ENCODE measurements at places on chromosomes 4 and X.

DNA sequence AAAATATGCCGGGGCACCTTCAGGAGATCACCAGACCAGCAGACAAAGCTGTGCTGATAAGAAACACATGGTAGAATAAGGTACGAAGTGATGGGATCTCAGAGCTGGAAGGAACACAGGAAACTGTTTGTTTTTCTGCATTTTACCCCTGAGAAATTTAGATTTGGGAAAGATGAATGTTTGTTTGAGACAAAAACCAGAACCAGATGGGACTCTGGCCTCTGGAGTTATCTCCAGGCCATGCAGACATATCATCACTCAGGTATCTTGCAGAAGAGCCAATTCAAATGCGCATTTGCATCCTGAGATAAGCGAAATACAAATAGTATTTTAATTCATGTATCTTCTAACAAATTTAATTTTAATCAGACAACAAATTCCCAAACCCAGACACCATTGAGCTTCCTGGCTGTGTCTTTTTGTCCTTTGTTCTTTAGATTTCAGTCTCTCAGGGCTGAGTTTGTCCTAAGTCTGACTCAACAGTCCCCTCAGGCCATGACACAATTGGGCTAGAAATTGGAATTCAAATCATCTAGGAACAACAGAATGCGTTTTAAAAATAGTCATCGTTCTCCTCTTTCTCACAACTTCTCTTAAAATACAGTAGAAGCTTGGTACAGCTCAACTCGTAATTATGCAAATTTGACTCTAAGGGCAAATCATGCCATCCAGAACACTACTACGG lies 159.0 kb downstream of the PACRGL start:
- DNase-seq = no peak

- no peak for DNase-seq
Measured at GRCh38 chr4:33924239-33924638, 2320.1 kb downstream of the ARAP2 start.

GRCh38 chrX:54695231-54695630 lies 102.8 kb downstream of the ITIH6 start:
- DNase-seq = no peak

DNA sequence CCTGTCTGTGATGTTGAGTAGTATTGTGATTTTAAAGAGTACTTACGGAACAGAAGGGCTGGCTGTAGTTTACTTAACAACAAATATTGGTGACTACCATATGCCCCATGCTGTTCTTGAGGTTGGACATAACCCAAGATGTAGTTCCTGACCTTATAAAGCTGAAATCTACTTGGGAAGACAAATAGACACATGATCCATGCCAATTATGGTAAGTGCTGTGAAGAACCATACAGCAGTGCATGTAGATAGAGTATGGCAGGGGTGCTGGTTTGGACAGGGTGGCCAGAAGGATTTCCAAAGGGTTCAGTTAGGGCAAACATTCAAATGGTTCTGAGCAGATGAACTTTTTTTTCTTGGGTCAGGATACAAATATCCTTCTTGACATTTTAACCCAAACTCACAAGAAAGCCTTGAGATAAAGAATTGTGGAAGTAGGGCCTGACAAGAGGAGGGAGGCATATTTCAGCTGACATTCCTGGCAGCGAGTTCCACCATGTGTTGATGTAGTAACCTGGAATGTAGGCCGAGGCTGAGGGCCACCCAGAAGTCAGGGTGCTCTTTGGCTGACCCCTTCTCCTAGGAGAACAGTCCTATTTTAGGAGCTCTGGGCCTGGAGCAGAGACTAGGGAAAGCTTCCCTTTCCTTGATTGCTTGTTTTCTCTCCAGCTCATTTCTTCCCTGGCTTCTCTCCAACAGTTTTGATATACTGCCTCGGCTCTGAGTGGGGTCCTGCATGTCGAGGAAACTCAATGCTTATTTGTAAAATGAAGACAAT lies 74.2 kb downstream of the FREM3 start:
- DNase-seq = no peak

DNA sequence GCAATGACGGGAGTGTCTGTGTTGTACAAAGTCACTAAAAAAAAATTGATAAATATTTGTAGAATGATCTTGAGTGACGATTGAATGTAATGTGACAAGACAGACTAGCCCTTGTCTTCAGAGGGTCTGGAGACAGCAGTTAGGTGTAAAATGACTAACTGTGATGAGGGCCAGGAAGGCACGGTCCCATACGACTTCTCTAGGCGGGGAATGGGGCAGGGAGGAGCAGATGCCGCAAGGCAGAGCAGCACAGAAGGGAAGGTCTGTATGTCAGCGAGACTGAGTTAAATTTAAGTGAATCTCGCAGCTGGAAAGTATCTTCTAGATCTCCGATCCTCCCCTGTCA lies 405 bp downstream of the CENPE start:
- DNase-seq = no peak

DNA sequence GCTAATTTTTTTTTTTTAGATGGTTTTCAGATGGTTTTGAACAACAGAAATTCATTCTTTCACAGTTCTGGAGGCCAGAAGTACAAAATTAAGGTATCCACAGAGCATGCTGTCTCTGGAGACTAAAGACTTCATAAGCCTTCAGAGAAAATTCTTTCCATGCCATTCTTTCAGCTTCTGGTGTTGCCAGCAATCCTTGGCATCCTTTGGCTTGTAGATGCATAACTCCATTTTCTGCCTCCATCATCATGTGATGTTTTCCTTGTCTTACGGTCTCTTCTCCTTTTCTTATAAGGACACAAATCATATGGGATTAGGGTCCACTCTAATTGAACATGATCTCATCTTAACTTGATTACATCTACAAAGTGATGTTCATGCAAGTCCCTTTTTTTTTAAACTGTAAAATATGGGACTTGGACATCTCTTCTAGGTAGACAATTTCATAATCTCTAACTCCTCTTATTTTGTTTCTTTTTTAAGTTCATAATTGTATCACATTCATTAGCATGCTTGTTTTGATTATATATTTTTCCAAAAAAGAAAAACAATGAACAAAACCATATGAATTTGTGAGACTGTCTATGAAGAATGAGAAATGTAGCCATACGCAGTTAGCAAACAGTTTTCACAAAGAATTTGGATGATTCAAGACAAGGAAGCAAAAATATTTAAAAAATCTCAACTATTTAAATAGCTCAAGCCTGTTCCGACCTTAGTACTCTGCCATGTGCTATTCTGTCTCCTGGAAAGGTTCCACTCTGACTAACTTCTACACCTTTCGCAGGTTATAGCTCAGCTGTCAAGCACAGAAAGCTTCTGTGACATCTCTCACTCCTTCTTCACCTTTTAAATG lies 53.1 kb upstream of the GIMD1 start:
- DNase-seq = no peak

DNA sequence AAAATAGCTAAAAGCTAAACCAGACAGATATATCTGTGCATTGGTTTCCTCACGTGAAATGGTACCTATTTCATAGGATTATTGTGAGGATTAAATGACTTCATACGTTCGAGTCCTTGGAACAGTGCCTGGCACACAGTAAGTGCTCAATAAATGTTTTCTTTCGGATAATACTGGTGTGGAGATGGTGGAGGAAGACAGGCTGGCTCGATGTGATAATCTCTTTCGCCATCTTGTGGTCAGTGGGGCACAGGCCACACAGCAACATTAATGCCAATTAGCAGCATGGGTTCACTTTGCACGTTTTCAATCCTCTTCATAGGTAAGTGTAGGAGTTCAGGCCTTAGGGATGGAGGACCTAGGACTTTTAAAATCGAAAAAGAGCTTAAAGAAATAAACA lies 9.3 kb downstream of the PAGE4 start:
- DNase-seq = no peak

DNA sequence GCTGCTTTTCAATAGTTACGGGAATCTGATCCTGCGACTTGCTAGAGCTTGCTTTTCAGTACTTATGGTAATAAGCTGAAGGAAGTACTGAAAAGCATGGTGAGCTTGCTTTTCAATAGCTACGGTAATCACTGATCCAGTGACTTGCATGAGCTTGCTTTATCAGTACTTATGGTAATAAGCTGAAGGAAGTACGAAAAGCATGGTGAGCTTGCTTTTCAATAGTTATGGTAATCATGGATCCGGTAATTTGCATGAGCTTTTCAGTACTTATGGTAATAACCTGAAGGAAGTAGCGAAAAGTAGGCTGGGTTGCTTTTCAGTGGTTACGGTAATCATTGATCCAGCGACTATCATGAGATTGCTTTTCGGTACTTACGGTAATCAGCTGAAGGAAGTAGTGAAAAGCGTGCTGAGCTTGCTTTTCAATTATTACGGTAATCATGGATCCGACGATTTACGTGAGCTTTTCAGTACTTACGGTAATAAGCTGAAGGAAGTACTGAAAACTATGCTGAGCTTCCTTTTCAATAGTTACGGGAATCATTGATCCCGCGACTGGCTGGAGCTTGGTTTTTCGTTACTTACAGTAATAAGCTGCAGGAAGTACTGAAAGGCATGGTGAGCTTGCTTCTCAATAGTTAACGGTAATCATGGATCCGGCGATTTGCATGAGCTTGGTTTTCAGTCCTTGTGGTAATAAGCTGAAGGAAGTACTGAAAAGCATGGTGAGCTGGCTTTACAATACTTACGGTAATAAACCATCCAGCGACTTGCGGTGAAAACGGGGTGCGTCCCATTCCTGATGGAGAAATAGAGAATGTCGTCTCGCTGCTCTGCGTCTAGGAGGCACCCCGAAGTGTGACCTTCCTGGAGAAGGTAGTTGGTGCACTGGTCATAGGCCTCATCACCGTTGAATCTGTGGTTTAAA lies 6.5 kb downstream of the CRLF2 start:
- DNase-seq = peak; percentile 9

DNA sequence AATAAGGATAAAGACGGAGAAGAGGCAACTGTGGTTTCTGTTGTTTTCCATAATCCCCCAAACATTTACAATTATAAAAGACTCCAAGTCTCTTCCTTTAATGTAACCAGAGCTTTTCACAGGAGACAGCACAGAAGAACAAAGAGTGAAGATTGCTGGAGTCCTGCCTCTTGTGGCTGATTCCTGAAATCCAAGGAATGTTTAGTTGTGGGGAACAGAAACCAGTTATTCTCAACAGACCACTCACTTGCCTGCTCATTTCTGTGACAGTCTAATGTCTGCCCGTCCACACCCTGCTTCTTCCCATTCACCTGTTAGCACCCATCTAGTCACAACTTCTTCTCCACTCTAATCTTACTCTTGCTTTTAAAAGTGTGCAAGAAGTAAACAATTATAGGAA lies 12.1 kb downstream of the TEX13B start:
- no peak for DNase-seq

- no peak for DNase-seq
Measured at GRCh38 chr4:155999725-156000124, 46.1 kb upstream of the CTSO start.

DNA sequence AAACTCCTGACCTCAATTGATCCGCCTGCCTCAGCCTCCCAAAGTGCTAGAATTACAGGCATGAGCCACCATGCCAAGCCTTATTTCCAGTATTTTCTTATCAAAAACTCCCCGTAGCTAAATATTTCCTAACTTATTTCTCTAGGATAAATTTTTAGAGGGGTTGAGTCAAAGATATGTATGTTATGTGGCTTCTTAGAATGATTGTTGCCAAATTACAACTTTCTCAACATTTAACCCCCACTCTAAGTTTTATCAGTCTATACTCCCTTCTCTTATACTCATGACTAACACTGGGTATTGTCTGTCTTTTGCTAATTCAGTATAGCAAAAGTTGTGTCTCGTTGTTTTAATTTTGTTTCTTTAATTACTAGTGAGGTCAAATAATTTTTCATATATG lies 187.7 kb upstream of the LNX1 start:
- no peak for DNase-seq

GRCh38 chr4:124955476-124955875 lies 242.9 kb upstream of the ANKRD50 start:
- DNase-seq = no peak

GRCh38 chrX:40444798-40445496 lies 135.8 kb upstream of the ATP6AP2 start:
- DNase-seq = no peak

GRCh38 chr4:112521123-112522023 lies 5.4 kb upstream of the NEUROG2 start:
- no peak for DNase-seq

DNA sequence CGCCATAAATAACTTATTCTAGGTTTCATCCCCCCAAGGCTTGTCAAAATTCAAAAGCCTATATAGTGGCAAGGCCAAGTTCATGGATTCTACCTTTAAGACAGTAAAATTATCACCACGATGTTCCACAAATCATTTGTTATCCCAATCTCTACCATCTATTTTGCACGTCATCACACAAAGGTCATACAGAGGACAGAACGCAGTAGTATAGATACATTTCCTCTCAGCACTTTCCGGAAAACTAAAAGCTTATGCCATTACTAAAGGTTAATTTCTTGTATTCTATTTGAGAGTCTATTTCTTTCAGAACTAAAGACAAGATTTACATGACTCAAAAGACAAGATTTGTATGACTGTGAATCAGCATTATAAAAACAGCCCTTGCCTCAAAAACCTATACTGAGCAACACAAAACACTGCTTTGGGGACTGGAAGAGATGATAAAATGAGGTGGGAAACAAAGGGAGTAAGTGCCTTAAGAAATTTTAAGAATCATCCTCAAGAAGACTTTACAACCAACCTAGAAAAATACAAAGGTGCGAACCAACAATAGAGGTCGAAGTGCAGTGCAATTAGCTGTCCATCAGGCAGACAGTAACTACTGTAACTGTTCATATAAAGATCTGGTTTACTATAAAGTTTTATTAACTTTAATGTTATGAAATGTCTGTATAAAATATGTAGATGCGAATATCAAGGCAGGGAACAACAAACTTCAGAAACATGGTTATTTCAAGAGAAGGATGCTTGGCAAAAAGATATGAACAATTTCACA lies 7.6 kb downstream of the UBE2D3 start:
- peak; percentile 85 for DNase-seq

- DNase-seq = no peak
Measured at GRCh38 chr4:107725281-107725859, 5.3 kb upstream of the PAPSS1 start.

DNA sequence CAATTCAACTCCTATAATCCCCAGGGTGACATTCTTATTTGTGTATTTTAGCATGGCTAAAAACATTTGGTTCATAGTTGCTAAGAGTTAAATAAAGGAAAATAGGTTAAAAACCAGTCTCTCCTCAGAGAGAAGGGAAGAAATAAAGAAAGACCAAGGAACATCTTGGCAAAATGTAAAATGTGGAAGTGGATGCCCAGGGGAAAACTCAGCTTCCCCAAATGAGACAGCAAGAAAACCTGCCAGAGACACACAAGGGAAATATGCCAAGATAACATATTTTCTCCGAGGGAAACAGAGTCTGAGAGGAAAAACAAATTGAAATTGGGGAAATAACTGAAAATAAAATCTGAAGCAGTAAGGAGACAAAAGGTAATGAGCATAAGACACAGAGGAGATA lies 1569.3 kb downstream of the PCDH18 start:
- no peak for DNase-seq

- peak; percentile 48 for DNase-seq
Measured at GRCh38 chr4:242121-242848, 63.0 kb downstream of the ZNF732 start.

- DNase-seq = no peak
Measured at GRCh38 chr4:1246111-1246881, 2.6 kb downstream of the CTBP1 start.

DNA sequence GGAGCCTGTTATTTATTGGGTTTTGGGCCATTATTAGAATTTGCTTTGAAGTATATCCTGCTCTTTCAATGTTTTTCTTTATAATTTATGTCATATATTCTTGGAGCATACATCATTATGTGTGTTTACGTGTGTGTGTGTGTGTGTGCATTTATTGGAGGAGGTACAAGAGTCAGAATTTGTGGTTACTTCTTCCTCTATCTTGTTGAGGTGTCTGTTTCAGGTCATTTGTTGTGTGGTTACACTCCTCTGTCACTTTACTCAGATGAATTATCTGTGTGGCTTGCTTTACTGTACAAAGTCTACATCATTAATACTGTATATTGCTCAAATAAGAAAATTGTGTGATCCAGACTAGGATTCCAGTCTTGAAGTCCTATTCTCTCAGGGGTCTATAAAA lies 1957.4 kb upstream of the TENM3 start:
- DNase-seq = no peak

Data from T-helper 2 cell (primary cell).